HCT116 (cell line): ENCODE measurements at places on chromosomes 12 and 14.
A peak's percentile ranks its signal among the peaks of the same experiment; 100 is the strongest.

DNA sequence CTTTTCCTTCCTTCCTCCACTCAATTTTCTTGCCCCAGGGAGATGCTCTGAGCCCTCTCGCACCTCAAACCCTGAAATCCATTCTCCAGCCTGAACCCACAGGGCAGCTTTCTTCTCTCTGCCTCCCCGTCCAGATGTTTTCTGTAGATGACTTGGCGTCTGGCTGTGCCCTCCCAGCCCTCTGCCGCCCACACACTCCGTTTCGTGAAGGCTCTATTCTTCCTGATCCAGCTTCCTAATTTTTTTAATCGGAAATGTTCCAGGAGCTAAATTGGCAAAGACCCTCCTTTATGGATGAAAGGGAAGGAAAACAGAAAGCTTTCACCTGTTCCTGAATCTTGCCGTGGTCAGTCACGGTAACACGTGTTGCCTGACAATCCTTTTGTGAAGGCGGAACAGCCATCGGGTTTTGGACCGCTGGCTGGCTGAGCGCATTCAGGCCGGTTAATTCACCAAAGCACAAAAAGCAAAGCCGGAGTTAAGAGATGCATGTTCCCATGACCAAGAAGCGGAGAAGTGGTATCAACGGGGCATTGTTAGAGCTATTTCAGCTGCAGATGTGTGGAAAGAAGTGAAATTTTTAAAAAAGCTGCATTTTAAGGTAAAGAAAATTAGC, 70.2 kb upstream of the FBRSL1 start:
- no peak for DNase-seq

DNA sequence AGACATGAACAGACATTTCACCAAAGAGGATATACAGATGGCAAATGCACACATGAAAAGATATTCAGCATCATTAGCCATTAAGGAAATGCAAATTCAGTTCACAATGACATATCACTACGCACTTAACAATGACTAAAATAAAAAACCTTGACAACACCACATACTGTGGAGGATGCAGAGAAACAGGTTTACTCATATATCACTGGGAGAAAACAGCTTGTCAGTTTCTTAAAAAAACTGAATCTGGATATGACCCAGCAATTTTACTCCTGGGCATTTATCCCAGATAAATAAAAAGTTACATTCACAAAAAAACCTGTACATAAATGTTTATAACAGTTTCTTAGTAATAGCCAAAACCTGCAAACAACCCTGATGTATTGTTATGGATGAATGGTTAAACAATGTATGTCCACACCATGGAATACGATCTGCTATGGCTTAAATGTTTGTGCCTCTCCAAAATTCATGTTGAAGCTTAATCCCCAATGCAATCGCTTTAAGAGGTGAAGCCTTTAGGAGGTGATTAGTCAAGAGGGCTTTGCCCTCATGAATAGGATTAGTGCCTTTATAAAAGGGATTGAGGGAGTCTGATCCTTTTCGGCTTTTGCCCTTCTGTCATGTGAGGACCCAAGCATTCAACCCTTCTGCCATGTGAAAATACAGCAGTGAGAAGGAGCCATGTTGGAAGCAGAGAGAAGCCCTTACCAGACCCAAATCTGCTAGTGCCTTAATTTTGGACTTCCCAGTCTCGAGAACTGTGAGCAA, 36.0 kb upstream of the PPP4R3A start:
- DNase-seq = no peak

- DNase-seq = no peak
Measured at GRCh38 chr14:74035556-74035955, 16.4 kb downstream of the BBOF1 start.

- DNase-seq = no peak
Measured at GRCh38 chr12:89468648-89469326, 55.8 kb downstream of the GALNT4 start.

- DNase-seq = no peak
Measured at GRCh38 chr12:52587563-52587962, 13.7 kb downstream of the KRT72 start.

- no peak for DNase-seq
Measured at GRCh38 chr12:122452701-122453285, 30.3 kb upstream of the CLIP1 start.

- peak; percentile 97 for DNase-seq
Measured at GRCh38 chr14:24366721-24367513, 1.1 kb upstream of the NFATC4 start.

DNA sequence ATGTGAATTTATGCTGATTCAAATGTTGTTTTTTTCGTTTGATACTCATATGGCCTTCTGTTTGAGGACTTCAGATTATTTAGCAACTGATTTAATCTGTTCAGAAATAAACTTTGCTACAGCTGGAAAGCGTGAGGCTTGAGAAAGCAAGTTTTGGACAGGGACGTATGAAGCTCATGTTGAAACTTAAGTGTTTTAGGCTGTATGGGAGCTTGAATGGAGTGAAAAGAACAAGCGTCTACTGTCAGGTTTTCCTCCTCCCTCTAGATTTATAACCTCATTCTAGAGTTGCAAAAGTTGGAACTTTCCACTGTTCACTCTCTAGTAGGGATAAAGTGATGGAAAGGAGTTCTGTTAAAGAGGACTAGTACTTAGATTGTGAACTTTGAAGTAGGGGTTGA, 1.0 kb downstream of the PRPF39 start:
- no peak for DNase-seq

DNA sequence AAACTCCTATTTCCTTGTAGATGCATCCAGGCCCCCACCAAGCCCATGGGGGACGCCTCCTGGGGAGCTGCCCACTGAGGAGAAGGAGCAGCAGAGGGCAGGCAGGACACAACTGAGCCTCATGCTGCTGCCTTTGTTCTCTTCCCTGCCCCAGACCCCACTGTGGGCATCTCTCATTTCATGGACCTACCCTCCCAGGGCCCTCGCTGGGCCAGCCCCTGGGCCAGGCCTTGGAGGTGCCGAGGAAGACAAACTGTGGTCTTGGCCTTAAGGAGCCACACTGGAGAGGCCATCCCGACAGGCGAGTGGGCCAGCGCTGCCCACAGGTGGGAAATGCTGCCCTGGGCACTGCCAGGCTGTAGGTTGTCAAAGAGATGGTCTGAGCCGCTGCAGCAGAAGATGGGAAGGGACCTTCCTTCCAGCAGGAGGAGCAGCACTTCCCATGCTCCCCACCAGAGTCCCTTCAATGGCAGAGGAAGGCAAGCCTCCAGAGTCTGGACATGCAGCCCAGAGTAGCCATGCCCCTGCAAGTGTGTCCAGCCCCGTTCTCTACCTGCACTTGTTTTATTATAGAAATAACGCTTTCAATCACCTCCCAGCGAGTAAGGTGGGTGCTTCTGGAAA, 147.4 kb downstream of the BCL11B start:
- DNase-seq = no peak

GRCh38 chr12:124928095-124928911, 13.9 kb upstream of the UBC start:
- peak; percentile 95 for DNase-seq

DNA sequence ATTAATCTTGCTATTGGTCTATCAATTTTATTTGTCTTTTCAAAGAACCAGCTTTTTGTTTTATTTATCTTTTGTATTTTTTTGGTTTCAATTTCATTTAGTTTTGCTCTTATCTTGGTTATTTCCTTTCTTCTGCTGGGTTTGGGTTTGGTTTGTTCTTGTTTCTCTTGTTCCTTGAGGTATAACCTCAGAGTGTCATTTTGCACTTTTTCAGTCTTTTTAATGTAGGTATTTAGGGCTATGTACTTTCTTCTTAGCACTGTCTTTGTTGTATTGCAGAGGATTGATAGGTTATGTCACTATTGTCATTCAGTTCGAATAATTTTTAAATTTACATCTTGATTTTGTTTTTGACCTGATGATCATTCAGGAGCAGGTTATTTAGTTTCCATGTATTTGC, 92.7 kb upstream of the DCD start:
- no peak for DNase-seq

DNA sequence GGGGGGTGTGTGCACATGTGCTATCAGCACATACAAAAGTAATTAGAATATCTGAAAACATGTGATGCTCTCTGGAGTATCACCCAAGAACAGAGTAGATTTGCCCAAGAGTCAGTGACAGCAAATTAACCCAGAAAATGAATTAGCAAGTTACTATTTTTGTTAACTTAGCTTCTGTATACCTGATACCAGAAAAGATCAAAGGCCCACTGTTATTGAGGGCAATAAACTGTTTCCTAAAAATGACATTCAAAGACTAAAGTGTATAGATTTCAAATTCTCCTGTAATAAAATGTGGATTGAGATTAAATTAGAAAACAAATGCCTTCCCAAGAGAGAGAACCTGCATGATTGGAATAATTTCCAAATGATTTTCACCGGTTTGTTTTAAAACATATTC, 184.7 kb downstream of the MED13L start:
- DNase-seq = no peak

DNA sequence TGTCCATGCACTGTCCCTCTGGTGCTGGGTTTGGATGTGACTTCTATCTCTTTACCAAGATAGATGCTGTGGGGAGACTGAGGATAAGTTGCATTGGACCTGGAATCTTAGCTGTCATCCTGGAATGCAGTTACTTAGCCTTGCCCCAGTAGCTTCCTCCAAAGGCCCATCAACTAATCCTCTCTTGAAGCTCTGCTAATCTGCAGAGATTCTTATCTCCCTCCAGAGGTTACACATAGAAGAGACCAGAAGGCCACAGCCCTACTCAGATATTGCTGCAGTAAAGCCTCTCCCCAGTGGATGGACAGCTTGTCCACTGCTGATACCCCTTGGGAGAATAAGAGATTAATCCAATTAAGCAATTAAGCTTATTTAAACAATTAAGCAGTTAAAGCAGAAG, 867.2 kb downstream of the BCL11B start:
- no peak for DNase-seq

- DNase-seq = no peak
Measured at GRCh38 chr12:99433155-99433554, 214.4 kb upstream of the GARIN6 start.

- no peak for DNase-seq
Measured at GRCh38 chr14:91232052-91232451, 12.5 kb downstream of the GPR68 start.

GRCh38 chr12:96434107-96434506, 33.9 kb upstream of the CDK17 start:
- DNase-seq = no peak

DNA sequence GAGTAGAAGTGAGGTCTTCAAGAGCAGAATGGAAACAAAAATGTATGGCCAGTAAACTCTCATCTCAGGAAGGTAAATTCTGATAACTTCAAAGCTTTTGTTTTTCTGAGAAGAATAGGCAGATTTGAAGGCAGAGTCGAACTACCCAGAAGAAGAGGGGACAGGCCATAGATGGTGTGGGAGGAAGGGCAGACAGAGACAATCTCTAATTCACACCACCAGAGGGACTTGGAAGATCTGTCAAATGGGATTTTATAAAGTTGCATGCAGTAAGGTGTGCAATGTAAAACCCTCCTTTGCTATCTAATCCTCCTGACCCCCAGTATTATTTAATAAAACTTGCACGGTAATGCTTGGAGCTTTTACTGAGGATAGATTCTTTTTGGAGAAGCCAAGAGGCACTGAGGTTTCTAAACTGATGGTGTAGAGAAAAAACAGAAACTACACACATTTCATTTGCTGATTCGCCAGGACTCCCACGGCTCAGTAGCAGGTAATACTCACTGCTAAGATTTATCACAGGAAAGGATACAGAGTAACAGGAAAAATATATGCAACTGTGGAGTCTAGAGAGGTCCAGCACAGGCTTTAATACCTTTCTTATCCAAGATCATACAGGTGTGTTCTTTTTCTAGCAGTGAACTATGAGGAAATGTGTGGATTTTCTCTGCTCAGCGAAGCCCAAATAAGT, 18.3 kb downstream of the SLC38A2 start:
- no peak for DNase-seq

DNA sequence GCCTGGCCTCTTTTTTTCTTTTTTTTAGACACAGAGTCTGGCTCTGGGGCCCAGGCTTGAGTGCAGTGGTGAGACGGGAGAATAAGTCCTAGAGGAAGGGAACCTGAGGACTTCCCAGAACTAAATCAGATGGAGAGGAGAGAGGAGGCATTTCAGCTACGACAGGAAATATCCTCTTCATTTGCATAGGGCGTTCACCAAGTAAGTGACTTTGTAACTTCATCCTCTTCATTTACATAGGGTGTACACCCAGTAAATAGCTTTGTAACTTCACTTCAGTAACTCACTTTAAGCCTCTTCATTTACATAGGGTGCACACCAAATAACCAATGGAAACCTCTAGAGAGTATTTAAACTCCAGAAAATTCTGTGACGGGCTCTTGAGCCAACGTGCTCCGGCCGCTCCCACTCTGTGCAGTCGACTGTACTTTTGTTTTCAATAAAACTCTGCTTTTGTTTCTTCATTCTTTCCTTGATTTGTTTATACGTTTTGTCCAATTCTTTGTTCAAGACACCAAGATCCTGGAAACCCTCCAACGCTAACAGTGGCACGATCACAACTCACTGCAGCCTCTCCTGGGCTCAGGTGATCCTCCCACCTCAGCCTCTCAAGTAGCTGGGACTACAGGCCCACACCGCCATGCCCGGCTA, 21.4 kb upstream of the ANKRD9 start:
- DNase-seq = no peak

- no peak for DNase-seq
Measured at GRCh38 chr12:38053655-38054464, 262.7 kb upstream of the ALG10B start.

DNA sequence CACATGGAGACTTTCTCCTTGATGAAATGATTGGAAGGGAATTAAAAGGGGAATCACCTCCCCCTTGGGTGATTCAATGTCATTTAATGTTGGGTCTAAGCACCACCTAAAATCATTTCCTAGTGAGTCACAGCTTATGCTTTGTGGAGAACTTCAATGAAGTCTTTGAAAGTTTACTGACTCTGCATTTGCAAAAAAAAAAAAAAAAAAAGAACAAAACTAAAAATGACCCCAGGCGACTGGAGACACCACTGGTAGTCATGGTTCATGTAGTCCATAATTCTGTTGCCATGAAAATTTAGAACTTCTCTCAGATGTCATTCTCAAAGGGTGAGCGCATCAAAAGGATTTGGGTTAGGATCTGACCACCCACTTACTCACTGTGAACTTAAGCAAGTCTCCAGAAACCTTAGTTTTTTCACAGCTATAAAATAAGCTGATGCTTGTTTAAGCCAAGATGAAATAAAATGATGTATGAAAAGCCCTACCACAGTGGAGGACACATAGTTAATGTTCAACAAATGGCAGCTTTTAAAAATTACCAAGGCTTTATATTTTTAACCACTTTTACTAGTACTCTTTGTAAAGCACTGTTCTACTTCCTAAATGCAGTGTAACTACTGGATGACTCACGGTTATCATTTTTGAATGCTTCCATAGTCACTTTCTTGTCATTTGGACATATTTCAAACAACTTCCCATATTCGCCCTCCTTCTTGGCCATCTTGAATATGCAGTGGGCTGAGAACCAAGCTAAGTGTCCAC, 18.1 kb upstream of the KSR2 start:
- DNase-seq = peak; percentile 97

GRCh38 chr12:5012337-5012736, 31.3 kb upstream of the KCNA5 start:
- DNase-seq = no peak

- DNase-seq = no peak
Measured at GRCh38 chr12:119204131-119204530, 25.4 kb downstream of the HSPB8 start.
